Right renal pelvis (tissue), 4 donors: ENCODE measurements at places on chromosomes 1 and 21.

DNA sequence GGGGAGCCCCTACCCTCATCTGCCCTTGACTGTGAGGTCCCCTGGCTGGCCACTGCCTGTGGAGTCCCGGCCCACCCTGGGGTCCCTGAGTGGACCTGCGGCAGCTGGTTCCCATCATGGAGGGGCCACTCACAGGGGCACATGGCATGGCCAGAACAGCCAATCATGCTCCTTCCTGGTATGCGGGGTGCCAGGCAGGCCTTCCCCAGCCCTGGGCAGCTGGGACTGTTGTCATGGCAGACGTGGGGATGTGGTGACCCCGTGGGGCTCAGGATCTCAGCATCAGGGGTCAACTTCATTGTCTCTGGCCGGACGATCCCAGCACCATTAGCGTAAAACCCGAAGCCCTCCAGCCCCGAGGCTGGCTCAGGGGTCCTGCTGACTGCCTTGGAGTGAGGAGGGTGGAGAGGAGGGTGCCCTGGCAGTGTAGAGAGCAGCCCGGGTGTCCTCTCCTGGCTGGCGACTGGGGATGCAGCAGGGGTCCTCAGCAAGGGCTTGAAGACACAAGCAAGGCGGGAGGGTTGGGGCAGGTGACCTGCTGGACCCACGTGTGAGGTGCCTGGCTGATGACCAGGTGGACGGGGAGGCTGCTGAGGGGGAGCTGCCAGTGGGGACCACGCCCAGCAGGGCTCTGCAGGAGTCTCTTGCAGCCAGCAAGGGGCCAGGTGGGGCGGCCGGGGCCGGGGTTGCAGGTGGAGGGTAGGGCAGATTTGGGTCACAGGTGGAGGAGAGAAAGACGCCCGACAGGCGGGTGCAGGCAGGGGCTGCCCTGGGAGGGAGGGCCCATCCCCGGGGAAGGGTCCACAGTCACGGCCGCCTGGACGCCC lies 45.1 kb downstream of the TRIM11 start:
- no peak for DNase-seq

GRCh38 chr1:226976978-226977642 lies 37.0 kb downstream of the COQ8A start:
- DNase-seq = no peak

DNA sequence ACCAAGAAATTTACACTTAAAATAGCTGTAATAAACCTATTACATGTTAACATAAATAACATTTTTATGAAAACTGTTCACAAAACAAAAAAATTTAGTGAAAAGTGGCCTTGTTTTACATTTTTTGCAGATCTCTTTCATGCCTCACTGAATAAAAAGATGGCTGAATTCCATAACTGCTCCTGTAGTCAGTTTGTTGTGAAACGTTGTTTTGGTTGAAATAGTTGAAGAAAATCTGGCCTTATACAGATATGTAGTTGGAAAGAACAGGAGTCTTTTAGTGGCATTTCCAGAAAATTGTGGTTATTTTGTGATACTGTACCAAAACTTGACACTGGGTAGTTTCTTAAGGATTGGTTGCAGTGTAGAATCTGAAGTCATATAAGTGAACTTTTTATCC lies 18.1 kb downstream of the ITSN1 start:
- no peak for DNase-seq

- DNase-seq = no peak
These were observed 94.4 kb downstream of the SLC45A1 start for GRCh38 chr1:8412183-8412831.

DNA sequence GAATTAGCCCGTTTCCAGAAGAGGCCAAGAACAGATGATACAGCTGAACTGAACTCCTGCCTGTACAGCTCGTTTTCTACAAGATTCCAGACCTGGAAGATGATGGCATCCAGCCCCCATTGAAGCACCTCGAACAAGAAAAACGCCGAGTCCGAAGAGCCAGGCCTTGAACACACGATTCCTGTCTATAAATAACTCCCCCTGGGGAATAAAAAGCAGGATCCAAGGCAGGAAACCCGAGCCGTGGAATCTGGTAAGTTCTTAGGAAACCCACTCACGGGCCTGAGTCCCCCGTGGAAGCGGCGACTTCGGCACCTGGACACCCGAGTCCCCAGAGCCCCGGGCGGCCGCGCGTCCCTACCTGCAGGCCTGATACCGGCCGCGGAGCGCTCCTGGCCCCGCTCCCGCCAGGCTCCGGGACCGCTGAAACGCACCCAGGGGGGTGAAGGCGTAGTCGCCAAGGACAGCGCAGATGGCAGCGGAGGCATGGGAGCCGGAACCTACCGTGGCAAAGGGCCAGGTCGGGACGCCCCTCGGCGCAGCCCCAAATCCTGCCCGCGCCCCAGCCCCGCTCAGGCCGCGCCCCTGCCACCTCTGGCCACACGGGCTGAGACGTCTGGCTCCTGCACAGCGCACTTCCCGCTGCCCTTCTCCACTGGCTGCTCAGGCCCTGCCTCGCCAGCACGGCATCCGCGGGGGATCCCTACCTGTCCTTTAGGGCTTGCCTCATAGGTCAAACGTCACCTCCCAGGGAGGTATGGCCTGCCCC lies 14.0 kb upstream of the HLCS start:
- no peak for DNase-seq

- peak; percentile 40 for DNase-seq
These were observed 49.3 kb downstream of the ADAMTS1 start for GRCh38 chr21:26795866-26796329.

GRCh38 chr1:26302733-26303405 lies 3.6 kb downstream of the UBXN11 start:
- DNase-seq = no peak

DNA sequence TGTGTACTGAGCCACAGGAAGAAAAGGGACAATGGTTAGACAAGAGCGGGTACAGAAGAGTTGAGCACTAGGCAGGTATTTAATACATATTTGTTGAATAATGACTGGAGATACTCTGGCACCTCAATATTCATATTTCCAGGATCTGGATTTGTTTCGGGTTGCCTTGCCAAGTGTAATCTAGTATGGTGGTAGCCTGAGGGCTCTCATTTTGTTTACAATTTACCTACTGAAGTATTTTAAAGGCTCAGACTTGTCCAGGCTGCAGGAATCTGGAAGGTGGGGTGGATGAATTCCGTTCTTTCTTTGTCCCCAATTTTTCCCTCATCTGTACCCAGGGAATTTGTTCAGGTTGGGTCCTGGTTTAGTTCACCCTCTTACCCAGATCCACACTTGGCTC lies 95.0 kb downstream of the CACHD1 start:
- no peak for DNase-seq

- DNase-seq = no peak
These were observed 96.7 kb upstream of the GADD45A start for GRCh38 chr1:67588178-67588855.
